CD4-positive, alpha-beta memory T cell (primary cell): ENCODE measurements at places on chromosomes 1 and 21. TPM values are rescaled to one million over a fixed set of nuclear protein-coding genes. Genes with fewer than 3 reads are reported as not detected.

The ARTN gene
- not detected for polyA plus RNA-seq

DNA sequence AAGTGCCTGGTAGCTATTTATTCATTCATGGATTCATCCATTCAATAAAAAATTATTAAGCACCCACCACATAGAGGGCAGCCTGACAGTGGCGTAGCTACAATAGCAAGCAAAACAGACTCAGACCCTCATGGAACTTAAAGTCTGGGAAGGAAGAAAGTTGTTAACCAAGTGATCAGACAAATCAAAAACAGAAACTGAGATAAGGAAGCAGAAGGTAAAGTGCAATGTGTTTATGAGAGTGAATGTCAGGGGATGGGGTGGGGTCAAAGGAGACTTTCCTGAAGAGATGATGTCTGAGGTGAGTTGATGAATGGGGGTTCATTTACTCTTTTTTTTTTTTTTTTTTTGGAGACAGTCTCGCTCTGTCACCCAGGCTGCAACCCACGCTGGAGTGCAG lies 2.8 kb upstream of the WASF2 start:
- DNase-seq: no peak

DNA sequence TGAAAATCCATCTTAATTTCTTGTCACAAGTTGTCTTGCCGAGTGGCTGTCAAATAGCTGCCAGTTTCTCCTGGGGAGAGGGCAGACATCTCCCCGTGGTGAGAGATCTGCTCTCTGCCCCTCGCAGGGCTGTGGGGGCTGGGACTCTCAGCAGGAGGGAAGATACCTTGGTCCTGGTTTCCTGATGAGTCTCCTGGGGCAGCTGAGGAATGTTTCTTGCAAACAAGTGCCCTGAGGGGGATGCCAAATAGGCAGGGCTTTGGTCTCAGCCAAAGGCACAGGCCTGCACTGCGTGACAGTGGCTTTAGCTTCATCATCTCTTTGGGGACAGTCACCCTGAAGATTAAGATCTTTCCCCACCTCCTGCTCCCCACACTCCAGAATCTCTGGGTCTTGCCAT lies 40.9 kb downstream of the SYT6 start:
- DNase-seq: no peak

DNA sequence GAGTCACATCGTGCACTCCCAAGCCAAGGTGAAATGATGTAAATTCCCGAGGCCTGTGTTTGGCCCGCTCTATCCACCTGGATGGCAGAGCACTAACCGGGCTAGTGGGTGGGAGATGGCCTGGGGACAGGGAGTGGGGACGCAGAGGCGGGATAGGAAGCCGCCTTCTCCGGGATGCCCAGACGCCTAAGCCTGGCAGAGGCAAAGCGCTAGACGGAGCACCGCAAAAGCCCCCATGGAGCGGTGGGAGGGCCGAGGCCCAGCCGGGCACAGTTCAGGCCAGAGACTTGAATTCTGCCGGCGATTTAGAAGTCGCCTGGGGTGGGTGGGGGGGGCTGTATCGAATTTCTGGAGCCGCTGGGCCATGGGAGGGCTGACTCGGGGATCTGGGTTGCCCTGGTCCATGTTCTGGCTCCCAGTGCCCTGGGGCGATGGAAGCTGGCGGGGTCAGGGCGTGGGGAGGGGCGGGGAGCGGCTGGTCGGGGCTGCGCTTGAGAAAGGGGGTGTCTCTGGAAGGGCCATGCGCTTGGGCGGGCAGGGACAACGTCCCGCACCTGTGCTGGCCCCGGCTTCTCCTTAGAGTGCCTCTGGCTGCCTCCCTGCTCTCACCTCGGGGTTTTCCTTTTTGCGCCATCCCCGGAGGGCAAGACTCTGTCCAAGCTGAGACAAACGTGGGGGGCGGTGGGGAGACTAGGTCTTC lies 28.0 kb downstream of the KIAA2013 start:
- no peak for DNase-seq
